ENCODE measurements at places on chromosomes 16 and 17.

DNA sequence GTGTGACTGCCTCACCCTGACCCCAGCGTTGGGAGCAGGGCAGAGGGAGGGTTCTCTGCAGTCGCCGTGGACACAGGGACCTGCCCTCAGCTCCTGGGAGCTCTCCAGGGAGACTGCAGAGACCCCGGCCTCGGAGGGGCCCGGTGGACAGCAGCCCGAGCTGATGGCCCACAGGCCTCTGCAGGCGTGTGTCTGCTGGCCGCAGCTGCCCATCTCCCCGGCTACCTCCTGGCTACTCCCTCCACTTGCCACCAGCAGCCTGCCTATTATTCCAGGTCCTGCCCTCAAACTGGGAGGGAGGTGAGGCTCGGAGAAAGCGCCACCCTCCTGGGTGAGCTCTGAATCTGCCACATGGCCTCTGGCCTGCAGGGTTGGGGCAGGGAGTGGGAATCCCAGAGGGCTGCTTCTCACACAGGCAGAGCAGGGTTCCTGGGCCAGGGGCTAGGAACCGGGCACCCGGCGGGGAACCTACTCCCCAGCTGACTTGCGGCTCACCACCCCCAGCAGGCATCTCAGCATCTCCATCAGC, 7.2 kb downstream of the SLC16A5 start:
- DNase-seq: no peak

DNA sequence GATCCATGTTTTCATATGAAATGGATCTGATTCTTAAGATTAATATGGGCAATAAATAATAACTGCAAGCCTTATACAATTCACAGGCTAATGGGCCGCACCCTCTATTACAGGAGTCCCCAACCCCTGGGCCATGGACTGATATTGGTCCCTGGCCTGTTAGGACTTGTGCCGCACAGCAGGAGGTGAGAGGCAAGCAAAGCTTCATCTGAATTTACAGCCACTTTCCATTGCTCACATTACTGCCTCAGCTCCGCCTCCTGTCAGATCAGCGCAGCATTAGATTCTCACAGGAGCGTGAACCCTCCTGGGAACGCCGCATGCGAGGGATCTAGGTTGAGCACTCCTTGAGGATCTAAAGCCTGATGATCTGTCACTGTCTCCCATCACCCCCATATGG, 26.8 kb downstream of the METTL16 start:
- DNase-seq: no peak

GRCh38 chr17:82384730-82385481, 13.3 kb downstream of the UTS2R start:
- DNase-seq: no peak

DNA sequence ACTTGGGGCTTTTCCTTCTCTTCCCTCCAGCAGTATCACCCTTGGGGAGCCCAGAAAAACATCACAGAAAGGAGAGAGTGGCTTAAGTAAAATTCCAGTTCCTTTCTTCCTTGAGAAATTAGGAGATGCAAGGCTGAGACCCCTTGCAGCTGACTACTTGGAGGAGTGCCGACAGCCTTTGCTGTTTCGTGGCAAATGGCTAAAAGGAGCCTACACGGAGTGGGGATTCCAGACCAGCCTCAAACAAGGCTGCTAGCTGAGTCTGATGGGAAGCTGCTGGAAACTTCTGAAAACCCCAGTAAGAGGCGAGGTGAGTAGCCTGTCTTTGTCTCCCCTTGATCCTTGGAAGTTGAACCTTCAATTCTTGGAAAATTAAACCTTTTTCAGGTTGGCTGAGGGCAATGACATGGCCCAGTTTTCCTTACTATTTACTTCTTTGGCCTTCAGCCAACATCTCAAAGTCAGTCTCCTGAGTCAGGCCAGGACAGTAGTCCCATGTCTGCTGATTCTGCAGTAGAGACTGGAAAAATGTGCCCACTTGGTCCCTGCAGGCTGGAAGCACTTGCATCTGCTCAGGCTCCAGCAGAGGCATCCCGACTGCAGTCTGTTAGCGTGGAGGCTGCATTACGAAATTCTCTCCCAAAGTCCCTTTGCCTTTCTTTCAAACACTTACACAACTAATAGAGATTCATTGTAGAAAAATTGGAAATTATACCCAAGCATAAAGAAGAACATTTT, 23.4 kb downstream of the SMIM36 start:
- no peak for DNase-seq

GRCh38 chr17:48139944-48140343, 32.4 kb downstream of the SNX11 start:
- DNase-seq: no peak

DNA sequence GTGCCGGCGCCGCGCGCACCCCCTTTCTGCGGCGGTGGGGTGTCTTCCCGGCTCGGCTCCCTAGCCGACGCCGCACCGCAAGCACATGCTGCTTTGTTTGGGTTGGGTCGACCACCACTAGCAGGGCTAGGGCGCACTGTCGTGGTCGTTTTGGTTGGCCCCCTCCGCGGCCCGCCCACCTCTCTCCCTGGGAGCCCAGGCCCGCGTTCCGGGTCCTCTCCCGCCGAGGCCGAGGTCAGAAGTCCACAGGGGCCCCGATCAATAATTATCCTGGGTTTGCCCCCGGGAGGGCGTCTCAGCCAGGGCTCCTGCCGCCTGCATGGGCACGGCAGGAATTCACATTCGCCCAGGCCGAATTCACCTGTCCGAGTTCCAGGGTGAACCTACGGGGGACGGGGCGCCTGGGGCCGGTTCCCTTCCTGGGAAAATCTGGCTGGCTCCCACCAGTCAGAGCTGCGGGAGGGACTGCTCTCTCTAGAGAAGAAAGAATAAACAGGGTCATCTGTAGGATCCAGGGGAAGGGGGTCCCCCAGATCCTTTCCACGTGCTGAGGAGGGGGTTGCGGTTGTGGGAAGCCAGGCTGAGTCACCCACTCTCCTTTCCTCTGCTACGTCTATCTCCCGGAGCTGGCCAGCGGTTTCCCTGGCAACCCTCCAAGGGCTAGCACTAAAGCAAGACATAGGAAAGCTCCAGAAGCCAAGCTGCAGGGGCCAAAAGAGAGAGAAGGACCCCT, 584 bp upstream of the STAT5B start:
- DNase-seq: peak; percentile 70

Data from omental fat pad (tissue), 4 donors.